ENCODE measurements at places on chromosomes 1 and 21.

- H3K4me1 ChIP-seq, result peaks cover 39% of the 10 kb centered on the region
- no peak for DNase-seq
- peaks cover 3% of the 10 kb centered on the region for H3K36me3 ChIP-seq
These were observed 35.0 kb downstream of the CA6 start for GRCh38 chr1:8980656-8981055.

- peaks cover 9% of the 10 kb centered on the region for H3K36me3 ChIP-seq
- H3K27me3 ChIP-seq, result no peaks in the 10 kb centered on the region
- H3K4me1 ChIP-seq, result peaks cover 12% of the 10 kb centered on the region
These were observed 373.7 kb downstream of the SRGAP2C start for GRCh38 chr1:121558514-121558913.

GRCh38 chr1:57217905-57218304 lies 206.0 kb downstream of the DAB1 start:
- no peak for DNase-seq
- H3K36me3 ChIP-seq, result no peaks in the 10 kb centered on the region
- no peak overlapping the region for H3K4me3 ChIP-seq
- no peaks in the 10 kb centered on the region for H3K4me1 ChIP-seq
- H3K27ac ChIP-seq, result no peak overlapping the region
- no peaks in the 10 kb centered on the region for H3K27me3 ChIP-seq

GRCh38 chr1:205775717-205776056 lies 405 bp upstream of the RAB29 start:
- peaks cover 24% of the 10 kb centered on the region for H3K36me3 ChIP-seq
- peak overlapping the region; percentile 92 for H3K27ac ChIP-seq
- peaks cover 4% of the 10 kb centered on the region for H3K27me3 ChIP-seq
- no peak for DNase-seq
- peak overlapping the region; percentile 90 for H3K4me3 ChIP-seq

GRCh38 chr1:48681476-48682305 lies 95.0 kb downstream of the BEND5 start:
- H3K4me1 ChIP-seq, result no peaks in the 10 kb centered on the region
- H3K36me3 ChIP-seq, result no peaks in the 10 kb centered on the region

DNA sequence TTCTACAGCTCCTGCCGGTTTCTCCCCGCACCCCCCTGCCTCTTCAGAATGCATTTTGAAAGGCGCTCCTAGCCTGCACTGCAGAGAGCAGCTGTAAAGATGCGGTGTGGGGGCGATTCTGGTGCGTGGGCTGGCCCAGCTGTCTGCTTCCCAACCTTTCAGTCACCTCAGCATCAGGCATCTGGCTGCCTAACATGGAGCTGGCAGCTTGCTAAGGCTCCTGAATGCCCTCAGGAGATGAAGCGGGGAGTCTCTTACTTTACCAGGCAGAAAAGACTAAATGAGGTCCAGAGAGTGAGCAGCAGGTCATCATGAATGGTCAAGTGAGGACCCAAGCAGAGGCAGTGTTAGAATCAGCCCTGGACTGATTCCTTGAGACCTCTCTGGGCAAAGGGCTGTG lies 8.7 kb downstream of the IER5 start:
- peaks cover 27% of the 10 kb centered on the region for H3K36me3 ChIP-seq
- no peak overlapping the region for H3K4me3 ChIP-seq
- H3K27ac ChIP-seq, result no peak overlapping the region

DNA sequence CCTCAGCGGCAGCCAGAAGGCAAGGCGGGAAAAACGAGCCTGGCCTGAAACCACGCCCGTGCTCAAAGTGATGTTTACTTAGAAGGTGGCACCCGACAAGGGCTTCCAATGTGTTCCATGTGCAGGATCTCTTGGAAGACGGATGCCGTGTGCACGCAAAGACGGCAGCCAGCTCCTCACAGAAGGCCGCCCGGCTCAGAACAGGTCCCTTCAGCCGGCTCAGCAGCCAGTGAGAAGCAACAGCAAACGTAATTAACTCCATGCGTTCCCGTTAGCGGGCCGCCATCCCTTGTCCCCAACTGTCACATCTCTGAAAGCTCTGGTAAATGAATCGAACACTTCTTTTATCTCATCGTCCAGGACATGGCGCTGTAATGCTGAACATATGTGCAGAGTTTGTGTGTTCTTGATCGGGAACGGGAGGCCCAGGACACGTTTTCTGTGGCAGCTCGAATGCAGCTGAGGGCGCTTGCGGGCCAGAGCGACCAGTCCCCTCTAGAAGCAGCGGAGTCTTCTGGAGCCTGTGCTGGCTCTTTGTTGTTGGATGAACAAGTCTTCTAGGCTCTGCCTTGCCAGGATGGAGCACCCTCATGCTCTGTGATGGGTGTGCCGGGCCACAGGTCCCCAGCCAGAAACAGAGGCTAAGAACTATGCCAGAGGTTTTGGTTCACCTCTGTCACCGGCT lies 94.6 kb upstream of the ARHGEF16 start:
- H3K4me3 ChIP-seq, result no peak overlapping the region
- H3K27me3 ChIP-seq, result peaks cover 6% of the 10 kb centered on the region
- H3K4me1 ChIP-seq, result no peaks in the 10 kb centered on the region
- DNase-seq, result no peak

GRCh38 chr1:87135329-87135712 lies 193.4 kb upstream of the LMO4 start:
- H3K36me3 ChIP-seq, result no peaks in the 10 kb centered on the region
- peaks cover 60% of the 10 kb centered on the region for H3K27me3 ChIP-seq
- DNase-seq, result no peak

GRCh38 chr1:198681252-198681651 lies 42.4 kb downstream of the PTPRC start:
- H3K4me1 ChIP-seq, result peaks cover 88% of the 10 kb centered on the region
- no peaks in the 10 kb centered on the region for H3K27me3 ChIP-seq
- peak overlapping the region; percentile 92 for H3K27ac ChIP-seq
- no peak for DNase-seq

DNA sequence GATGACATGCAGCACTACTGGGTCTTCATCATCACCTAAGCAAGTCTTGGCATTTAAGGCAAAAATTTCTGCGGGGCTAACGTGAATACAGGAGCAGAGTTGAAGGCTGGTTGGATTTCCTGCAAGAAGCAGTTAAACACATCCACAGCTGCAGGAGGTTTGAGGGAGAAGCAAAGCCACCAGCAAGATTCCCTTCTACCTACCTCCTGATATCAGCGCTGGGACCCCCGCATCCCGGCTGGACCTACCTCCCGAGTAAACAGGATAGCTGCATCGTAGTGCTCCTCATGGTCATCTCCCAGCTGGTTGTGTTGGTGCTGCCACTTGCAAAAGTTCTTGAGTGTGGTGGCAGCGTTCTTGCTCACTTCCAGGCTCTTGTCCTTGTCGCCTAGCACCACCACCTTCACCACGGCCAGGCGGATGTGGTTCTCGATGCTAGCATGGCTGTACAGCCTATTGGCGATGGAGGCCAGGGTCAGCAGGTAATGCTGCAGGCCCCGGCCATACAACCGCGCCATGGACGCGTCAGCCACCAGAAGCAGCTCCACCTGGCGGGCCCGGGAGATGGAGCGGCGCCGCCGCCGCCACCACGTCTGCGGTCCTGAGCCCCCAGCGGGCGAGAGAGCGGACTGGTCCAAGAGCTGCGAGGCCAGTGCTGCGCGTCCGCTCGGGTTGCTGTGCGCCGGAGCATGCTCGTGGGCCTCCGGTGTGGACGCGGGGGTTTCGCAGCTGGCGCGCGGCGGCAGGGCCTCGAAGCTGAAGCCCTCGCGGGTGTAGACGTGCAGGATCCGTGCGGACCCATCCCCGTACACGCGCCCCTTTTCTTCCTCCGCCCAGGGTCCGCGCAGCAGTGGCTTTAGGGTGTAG lies 1.6 kb downstream of the ADAMTS5 start:
- peaks cover 44% of the 10 kb centered on the region for H3K27me3 ChIP-seq
- no peak for DNase-seq
- no peaks in the 10 kb centered on the region for H3K4me1 ChIP-seq
- H3K4me3 ChIP-seq, result no peak overlapping the region

- no peak for DNase-seq
- no peaks in the 10 kb centered on the region for H3K36me3 ChIP-seq
- no peak overlapping the region for H3K27ac ChIP-seq
- peaks cover 3% of the 10 kb centered on the region for H3K27me3 ChIP-seq
- peaks cover 13% of the 10 kb centered on the region for H3K4me1 ChIP-seq
These were observed 262.9 kb downstream of the RHOU start for GRCh38 chr1:228998179-228998578.

Data from activated naive CD4-positive, alpha-beta T cell treated with anti-CD3 and anti-CD28 coated beads, Interleukin-2, amount 10 ng/mL, durations not matched to agents 7 days and 5 days (primary cell).